B cell (primary cell): ENCODE measurements at places on chromosomes 13 and 19.
A peak's percentile ranks its signal among the peaks of the same experiment; 100 is the strongest.

- no peak for DNase-seq
These were observed 8.7 kb downstream of the SIGLECL1 start for GRCh38 chr19:51259348-51260245.

GRCh38 chr13:88602786-88603777, 931.9 kb downstream of the SLITRK5 start:
- no peak for DNase-seq

DNA sequence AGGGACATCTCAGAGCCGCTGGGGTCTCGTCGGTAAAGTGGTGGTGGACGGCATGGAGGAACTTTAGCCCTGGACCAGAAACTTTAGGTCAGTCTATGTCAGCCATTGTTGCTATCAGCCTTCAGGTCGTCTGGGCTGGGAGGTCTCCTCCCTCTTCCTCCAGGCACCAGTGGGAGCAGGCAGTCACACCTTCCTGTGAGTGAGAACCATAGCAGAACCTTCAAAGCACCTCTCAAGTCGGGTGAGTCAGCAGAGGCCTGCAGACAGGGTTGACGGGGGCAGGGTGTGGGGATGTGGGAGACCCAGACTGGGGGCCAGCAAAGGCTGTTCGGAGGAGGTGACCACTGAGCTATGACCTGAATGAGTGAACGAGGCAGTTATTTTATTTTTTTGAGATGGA, 15.4 kb upstream of the SBNO2 start:
- no peak for DNase-seq

GRCh38 chr19:5903056-5903623, 450 bp downstream of the NDUFA11 start:
- no peak for DNase-seq

- peak; percentile 40 for DNase-seq
These were observed 2.0 kb downstream of the SPRY2 start for GRCh38 chr13:80338781-80339562.

DNA sequence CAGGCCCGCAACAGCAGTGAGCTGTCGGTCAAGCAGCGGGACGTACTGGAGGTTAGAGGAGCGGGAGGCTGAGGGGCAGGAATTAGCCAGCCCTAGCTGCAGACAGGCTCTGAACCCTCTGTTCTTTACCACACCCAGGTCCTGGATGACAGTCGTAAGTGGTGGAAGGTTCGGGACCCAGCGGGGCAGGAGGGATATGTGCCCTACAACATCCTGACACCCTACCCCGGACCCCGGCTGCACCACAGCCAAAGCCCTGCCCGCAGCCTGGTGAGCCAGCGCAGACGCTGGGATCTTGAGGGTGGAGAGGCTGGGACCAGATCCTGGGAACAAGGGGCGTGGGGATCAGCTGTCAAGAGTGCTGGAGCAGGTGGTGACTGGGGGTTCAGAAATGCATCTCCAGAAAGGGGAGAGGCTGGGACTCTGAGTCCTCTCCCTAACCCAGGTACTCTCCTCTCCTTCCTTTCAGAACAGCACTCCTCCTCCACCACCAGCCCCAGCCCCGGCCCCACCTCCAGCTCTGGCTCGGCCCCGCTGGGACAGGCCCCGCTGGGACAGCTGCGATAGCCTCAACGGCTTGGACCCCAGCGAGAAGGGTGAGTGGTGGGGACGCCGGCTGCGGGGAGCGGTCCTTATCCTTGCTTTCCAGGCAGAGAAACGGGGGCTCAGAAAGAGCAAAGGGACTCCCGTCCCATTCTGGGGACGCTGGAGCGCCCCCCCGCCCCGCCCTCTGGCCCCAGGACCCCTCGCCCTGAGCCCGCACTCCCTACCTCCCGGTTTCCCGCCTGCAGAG, 10.4 kb downstream of the EPS8L1 start:
- DNase-seq, result no peak

- DNase-seq, result no peak
These were observed 79.8 kb downstream of the CHST8 start for GRCh38 chr19:33701565-33701964.

DNA sequence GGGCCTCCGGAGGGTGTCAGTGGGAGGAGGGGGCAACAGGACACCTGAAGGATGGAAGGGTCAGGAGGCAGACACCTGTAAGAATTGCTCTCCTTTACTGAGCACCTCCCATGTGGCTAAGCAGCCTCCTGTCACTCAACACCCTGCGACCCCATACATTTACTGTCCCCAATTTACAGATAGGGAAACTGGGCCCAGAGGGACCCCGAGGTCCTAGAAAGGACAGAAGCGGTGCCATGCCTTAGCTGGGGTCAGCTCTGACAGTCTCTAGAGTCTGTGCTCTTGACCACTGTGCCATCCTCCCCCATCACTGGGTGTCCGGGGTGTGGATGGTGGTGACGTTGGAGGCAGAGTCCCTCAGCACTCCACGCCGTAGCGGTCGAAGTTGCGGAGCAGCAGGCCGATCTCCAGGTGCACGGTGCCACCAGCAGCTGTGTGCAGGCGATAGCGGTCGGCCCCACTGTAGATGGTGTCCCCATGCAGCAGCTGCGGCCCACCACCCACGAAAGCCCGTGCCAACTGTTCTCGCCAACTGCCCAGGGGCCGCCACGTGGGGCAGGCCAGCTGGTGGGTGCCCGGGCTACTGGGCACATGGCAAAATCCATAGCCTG, 726 bp upstream of the TGFB1 start:
- DNase-seq, result peak; percentile 56

- DNase-seq, result no peak
These were observed 9.1 kb upstream of the IGSF23 start for GRCh38 chr19:44604241-44604640.

- DNase-seq, result peak; percentile 52
These were observed 8.1 kb downstream of the URAD start for GRCh38 chr13:27980280-27980998.

GRCh38 chr19:6270822-6271221, 9.0 kb downstream of the MLLT1 start:
- no peak for DNase-seq

- no peak for DNase-seq
These were observed 738.5 kb downstream of the DIAPH3 start for GRCh38 chr13:59425211-59425741.
